ENCODE measurements at places on chromosomes 4 and X. TPM values are rescaled to one million over a fixed set of nuclear protein-coding genes. Genes with fewer than 3 reads are reported as not detected.

GRCh38 chrX:6545712-6546111, 10.8 kb upstream of the VCX3A start:
- DNase-seq = no peak

GRCh38 chr4:1363513-1363912, 16.5 kb downstream of the UVSSA start:
- DNase-seq = no peak

Gene ZIC3
- total RNA-seq = not detected

GRCh38 chrX:13339607-13340006, 19.8 kb upstream of the ATXN3L start:
- DNase-seq = no peak

GRCh38 chr4:99389606-99390005, 37.1 kb upstream of the ADH1C start:
- no peak for DNase-seq

- no peak for DNase-seq
Measured at GRCh38 chr4:112109360-112110058, 35.7 kb upstream of the FAM241A start.

DNA sequence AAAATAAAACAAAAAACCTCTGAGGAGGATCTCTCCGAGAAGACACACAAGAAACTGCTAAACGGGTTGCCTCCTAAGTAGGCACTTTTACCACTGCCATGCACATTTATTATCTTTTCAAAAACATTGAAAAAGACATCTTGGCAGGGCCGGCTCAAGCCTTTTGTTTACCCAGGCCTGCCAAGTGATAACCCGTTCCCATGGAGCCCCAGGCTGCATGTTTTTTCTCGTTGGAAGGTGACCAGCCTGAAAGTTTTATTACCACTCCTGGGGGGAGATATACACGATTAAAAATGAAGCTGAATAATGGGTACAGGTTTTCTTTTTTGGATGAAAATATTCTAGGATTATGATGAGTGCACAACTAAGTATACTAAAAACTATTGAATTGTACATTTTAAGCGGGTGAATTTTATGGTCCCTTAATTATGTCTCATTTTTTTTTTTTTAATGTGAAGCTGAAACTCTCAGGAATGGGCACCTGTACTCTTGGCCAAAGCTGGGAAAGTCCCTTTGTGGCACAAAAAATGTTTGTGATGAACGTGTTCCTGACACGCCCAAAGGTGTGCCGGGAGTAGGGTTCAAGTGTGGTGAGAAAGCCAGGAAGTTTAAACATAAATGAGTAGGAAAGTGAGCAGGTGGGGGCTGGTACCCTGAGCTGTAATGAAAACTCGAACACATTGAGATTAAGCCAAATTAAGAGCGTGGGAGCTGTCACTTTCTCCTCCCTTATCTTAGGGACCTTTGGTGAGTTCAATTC, 1.5 kb upstream of the MAP7D2 start:
- DNase-seq = no peak

Gene CXCL11
- total RNA-seq = 0.23 TPM

Gene HSFX4
- total RNA-seq = not detected

- no peak for DNase-seq
Measured at GRCh38 chr4:168981460-168981859, 28.6 kb downstream of the CBR4 start.

GRCh38 chr4:1207603-1208265, 35.4 kb upstream of the SPON2 start:
- DNase-seq = peak; percentile 43

Gene UNC5C
- not detected for total RNA-seq

GRCh38 chrX:74536832-74537371, 77.5 kb downstream of the RLIM start:
- no peak for DNase-seq

DNA sequence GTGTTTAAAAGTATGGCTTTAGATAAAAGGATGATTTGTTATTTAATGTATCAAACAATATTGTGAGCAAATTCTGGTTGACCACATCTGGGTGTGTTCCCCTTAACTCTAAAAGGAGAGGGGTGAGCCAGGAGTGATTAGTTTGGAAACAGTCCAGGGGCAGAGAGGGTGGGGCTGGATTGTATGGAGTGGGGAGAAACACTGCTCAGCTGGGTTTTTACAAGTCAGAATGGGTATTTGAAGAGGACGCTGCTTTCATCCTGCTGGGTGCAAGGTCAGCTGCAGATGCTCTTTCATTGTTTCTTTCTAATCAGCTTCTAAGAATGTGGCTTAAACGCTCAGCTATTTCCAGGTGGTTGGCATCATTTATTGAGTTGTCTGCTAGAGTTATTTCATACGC, 82.8 kb upstream of the LIMCH1 start:
- DNase-seq = no peak

DNA sequence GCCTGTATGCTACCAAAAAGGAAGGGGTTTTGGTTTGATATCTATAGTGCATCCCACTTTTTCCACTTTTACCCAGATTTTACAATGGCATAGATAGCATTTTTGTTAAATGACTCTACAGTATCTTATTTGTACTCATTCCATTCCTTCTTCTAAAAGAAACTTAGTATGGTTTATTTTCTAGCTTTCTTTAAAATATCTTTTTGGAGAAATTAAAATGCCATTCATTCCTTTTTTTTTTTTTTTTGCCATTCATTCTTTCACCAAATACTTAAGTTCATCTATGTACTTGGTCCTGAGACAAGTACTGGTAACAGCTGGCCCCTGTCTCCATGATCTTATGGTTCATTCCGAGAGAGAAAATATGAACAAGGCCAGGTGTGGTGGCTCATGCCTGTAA, 49.1 kb downstream of the MID1 start:
- no peak for DNase-seq

Gene OTC
- not detected for total RNA-seq

GRCh38 chr4:24411299-24411698, 173.1 kb downstream of the DHX15 start:
- no peak for DNase-seq

Gene EGFL6
- not detected for total RNA-seq

GRCh38 chr4:169407217-169407845, 136.6 kb upstream of the SH3RF1 start:
- DNase-seq = no peak

GRCh38 chrX:106963111-106963510, 36.9 kb downstream of the MORC4 start:
- DNase-seq = no peak

- DNase-seq = no peak
Measured at GRCh38 chr4:145099653-145100052, 1.5 kb downstream of the ABCE1 start.

DNA sequence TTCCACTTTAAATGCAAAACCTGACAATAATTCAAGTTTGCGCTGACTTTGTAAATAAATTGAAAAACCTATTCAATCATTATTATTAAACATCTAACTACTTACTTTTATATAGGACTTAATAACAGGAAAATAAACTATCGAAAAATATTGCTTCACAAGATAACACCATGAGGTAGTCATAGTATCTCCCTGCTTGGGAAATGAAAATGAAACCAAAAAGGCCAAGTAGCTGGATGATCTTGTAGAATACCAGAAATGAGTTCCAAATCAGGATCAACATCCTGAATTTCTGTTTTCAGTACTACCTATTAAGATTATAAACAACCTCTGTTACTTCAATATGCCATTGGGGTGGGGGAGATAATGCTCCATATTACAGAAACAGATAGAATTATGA, 58.9 kb downstream of the CHIC2 start:
- no peak for DNase-seq

GRCh38 chrX:114390251-114390796, 193.6 kb upstream of the HTR2C start:
- DNase-seq = no peak

Gene SPATA4
- 0.16 TPM for total RNA-seq

GRCh38 chrX:30851449-30851848, 37.6 kb downstream of the TAB3 start:
- no peak for DNase-seq

Gene LANCL3
- 0.53 TPM for total RNA-seq

Gene UGT2B11
- total RNA-seq = not detected

Gene ARR3
- total RNA-seq = not detected

- no peak for DNase-seq
Measured at GRCh38 chr4:129641179-129641578, 545.2 kb downstream of the C4orf33 start.

DNA sequence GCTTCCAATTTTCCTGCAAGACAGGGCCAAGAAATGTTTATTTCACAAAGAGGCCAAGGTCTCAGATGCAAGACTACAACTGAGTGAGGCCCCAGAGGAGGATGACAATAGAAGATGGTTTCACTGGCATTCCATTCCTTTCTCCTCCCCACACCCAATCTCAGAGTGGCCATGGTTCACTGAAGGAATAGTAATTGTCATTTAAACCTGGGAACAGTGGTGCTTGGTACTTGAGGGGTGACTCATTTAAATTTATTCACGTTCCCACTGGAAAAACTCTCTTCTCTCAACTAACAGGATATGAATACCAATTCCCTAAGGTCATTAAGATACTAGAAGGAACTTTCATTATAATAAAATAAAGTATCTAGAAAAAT, 35.3 kb upstream of the CXCL8 start:
- no peak for DNase-seq

DNA sequence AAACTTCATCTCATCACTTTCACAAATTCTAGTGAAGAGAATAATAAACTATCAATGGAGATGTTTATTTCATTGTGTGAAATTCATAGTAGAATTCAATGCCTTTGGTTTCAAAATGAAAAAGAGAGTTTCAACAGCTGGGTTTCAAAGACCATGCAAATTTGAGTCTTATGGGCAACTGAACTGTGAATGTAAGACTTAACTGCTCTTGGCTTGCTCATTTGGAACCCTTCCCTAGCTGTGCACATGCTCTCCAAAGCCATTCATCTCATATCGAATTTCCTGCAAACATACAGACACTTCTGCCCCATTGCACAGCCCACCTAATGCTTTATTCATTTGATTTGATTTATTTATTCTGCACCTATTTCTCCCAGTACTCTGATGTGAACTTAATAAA, 154.5 kb downstream of the GRXCR1 start:
- DNase-seq = no peak

DNA sequence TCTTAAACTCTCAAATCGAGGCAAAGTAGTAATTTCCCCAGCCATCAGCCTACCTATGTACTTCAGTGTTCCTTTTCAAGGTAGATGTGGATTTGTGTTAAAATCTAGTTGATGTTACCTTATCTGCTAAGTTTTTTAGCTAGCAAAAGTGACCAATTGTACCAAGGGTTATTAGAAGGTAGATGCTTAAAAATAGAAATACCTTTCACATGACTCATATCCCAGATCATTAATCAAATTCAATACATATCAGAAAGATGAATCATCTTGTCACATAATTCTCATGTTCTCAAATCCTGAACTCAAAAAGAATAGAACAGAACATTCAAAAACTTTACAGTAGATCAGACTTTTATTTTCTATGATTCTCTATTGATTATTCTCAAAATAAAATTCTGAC, 3.5 kb downstream of the ENAM start:
- no peak for DNase-seq

Data from activated naive CD4-positive, alpha-beta T cell treated with anti-CD3 and anti-CD28 coated beads, Interleukin-2, amount 50 U/mL, for 72 hours (primary cell).